Stimulated activated CD4-positive, alpha-beta T cell treated with anti-CD3 and anti-CD28 coated beads, TNF-alpha, amount 100 ng/mL, for 4 hours (primary cell): ENCODE measurements at places on chromosomes 1 and 21.
A peak's percentile ranks its signal among the peaks of the same experiment; 100 is the strongest.

- DNase-seq: no peak
Measured at GRCh38 chr1:101022294-101022693, 3.3 kb downstream of the DPH5 start.

DNA sequence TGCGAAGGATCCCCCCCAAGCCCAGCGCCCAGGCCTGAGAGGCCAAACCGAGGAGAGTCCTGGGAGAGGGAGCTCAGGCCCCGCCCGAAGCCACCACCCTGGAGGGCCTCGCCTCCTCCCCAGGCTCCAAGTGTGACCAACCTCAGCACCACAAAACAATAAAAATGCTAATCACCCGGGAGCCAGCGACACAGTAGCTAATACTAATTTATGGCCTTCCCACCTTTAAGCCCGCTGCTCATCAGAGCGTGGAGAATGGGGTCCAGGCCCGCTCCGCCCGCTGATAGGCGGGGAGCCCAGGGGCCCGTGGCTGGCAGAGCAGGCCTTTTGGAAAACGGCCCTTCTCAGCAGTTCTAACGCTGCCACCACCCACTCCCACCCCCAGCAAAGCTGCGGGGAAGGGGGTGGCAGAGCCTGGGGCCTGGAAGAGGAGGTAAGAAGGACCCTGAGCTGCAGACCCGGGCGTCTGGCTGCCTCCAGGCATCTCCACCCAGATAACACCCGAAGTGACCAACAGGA lies 20.4 kb upstream of the TAS1R2 start:
- DNase-seq: no peak

DNA sequence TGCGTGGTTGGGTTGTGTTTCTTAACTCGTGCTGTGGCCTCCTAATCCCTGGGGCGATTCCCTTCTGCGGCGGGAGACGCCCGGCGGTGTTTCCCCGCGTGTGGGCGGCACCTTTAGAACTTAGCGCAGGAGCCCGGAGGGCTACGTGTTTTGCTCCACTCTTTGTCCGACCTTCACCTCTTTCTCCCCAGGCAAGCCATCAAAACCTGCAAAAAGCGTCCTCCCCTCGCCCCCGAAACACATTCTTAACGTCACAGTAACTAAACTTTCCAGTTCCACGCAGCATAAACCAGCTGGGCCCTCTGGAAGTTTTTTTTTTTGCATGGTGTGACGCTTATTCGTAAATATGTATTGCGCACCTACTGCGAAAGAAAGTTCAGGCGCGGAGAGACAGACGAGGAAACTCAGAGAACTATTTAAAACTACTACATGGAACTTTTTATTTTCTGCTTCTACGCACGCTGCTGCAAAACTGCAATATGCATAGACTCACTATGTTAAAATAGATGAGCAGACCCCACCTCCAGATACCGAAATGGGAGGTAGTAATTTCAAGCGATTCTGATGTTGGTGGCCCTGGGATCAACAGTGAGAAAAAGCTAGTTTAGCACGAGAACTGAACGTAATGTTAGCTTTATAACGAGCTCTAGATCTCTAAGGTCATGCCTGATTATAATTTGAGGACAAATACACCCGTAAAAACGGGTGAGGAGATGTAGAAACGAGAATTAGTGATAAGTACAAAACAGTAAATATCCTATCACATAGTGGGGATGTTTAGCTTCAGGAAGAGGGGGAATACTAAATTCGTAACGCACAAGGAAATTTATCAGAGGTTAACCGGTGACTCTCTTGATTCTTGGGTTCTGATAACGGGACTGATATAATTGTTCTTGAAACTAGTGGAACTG lies 920 bp downstream of the MTR start:
- DNase-seq: peak; percentile 44

- no peak for DNase-seq
Measured at GRCh38 chr1:234856845-234857245, 246.9 kb upstream of the IRF2BP2 start.

DNA sequence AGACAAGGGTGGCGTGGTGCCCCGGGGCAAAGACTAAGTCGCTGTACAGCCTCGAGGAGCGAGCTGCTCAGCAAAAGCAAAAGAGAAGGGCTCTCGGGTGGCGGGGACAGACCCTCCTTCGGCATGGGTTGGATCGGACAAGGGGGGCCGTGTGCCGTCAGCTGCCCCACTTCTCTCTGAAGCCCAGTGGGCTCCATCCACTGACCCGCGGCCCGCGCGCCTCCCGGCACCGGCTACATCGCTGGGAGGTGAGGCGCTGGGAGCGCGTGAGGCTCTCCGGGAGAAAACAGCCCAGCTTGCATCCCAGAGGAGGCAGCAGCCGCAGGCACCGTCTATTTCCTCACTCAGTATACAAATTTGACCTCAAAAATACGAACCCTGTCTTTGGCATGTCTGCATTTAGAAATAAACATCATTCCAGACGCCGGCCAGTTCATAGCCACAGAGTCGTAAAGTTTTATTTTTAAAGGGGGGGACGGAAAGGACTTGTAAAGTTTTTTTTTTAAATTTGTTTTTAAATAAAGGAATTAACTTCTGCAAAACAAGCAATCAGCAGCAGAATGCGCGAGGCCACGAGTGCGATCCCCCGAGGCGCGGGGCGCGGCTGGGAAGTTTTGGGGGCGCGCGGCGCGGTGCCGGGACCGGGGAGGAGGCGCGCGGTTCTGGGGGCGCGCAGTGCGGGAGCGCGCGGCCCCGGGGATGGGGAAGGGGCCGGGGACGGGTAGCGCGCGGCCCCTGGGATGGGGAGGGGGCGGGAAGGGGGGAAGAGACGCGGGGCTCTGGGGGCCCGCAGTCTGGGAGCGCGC lies 689 bp upstream of the GPR137B start:
- no peak for DNase-seq

- no peak for DNase-seq
Measured at GRCh38 chr1:151131701-151132334, 14.6 kb downstream of the SEMA6C start.

- no peak for DNase-seq
Measured at GRCh38 chr1:111290104-111290503, 547 bp upstream of the CHIA start.

- no peak for DNase-seq
Measured at GRCh38 chr1:201436969-201437368, 15.4 kb upstream of the TNNI1 start.

- no peak for DNase-seq
Measured at GRCh38 chr1:3127738-3128137, 58.7 kb downstream of the PRDM16 start.

DNA sequence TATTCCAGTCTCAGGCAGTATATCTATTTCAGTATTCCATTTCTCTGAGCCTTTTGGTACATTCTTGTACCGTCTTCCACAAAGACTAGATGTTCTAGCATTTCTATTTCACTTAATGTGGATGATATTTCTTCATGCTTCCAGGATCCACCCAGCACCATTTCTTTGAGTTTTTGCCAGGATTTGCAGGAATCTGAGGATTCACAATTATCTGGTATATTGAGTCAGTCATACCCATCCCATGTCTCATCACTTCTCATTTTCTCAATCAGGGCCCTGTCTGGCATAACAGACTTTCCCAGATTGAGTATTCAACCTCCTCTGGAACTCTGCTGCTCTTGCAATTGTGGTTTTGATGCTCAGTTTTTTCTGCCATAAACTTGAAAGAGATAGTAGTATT lies 20.9 kb upstream of the COL11A1 start:
- no peak for DNase-seq

- DNase-seq: no peak
Measured at GRCh38 chr1:14254251-14254650, 344.2 kb upstream of the KAZN start.

DNA sequence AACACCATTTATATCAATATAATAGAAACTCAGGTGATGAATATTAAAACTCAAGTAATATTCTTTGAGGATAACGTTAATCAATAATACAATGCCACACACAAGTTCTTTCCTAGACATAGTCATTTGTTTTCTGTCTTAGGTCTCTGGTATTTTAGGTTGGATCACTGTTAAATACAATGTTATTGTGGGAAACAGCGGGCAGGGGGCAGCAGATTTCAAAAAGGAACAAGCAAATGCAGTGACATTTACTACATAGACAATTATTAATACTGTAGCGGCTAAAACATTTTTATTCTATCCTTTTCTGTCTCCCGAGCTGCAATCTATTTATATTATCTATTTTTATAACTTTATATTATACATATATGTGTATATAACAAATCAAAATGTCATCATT lies 186.4 kb upstream of the ZNHIT6 start:
- no peak for DNase-seq

DNA sequence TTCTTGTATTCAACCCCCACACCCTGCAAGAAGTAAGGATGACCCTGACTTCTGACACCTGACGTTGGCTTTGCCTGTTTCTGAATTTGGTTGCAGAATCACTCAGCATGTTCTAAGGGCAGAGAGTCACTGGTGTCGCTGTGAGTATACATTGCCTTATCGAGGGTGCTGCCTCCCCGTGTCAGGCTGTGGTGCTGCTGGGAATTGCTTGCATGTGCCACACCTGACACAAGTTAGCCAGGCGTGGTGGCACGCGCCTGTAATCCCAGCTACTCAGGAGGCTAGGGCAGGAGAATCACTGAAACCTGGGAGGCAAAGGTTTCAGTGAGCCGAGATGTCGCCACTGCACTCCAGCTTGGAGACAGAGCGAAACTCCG lies 45.9 kb downstream of the WDR4 start:
- peak; percentile 31 for DNase-seq

DNA sequence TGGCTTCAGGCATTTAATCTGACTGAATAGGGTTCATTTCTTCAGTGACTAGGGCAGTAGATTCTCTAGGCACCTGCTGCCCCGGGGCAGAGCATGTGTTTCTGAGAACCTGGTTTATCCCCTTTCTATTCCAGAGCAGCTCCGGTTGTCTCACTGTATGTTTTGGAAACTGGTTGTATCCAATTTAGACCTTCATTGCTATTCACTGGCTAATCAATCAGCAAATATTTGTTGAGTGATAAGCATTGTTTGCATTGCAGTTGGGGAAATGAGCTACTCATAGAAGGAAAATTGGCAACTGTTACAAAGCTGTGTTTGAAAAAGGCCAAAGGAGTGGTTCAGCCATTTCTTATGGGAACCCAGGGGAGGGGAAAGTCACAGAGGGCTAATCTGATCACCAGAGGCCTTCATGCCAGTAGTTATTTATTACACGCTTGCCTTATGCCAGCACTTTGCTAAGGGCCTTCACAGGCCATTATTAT lies 2.9 kb downstream of the QSOX1 start:
- DNase-seq: no peak

DNA sequence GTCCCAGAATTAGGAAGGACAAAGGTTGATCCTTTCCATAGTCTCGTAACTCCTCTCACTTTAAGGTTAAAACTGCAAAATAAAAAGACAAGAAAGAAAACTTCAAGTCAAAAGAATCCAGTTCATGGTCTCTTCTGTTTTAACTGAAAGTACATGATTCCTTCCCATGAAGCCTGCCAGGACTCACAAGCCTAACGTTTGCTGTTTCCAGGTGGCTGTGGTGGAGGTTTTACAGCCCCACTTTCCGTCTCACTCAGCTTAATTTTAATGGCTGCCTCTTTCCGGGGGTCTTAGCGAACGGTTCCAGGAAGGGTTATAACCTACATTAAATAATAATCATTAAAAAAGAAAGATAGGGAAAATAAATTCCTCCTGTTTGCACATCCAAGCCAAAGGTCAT lies 136.8 kb upstream of the SPAG17 start:
- no peak for DNase-seq

- DNase-seq: no peak
Measured at GRCh38 chr1:32924881-32925344, 23.7 kb upstream of the TMEM54 start.

DNA sequence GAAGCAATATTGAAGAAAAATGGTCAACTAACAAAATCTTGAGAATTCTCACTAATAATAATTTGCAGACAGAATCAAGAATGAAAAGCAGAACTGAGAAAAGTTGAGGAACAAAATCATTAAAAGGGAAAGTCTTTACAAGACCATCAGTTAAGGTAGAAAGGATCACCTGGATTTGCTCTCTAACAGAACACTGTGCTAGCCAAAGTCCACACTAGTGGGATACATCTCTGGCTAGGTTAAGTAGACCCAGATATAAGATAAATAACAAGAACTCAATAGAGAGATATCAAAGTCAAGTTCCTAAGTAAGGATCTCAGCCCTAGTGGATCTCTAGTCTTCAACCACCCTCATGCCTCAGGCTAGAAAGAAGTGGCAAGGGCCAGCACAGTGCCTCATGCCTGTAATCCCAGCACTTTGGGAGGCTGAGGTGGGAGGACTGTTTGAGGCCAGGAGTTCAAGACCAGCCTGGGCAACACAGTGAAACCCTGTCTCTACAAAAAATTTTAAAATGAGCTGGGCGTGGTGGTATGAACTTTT lies 19.6 kb downstream of the IPP start:
- no peak for DNase-seq

DNA sequence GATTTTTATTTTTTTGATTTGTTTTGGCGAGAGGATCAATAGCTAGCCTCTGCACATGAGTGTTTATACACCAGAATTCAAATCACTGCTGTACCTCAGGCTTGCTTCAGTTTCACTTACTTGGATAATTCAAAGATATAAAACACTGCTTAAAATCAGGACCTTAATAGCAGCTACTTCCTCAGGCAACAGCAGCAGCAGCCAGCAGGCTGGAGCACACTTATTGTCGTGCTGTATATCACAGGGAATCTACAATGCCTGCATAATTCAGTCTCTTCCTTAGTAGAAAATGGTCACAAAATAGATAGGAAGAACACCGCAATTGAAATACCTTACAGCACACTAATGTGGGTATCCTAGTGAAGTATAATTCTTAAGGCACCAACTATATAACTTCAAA lies 497.3 kb downstream of the NEGR1 start:
- no peak for DNase-seq

GRCh38 chr21:20661246-20661645 lies 337.0 kb upstream of the NCAM2 start:
- no peak for DNase-seq

- DNase-seq: no peak
Measured at GRCh38 chr21:14560139-14560538, 14.0 kb upstream of the SAMSN1 start.

- no peak for DNase-seq
Measured at GRCh38 chr1:46034601-46035516, 97.6 kb downstream of the PIK3R3 start.

DNA sequence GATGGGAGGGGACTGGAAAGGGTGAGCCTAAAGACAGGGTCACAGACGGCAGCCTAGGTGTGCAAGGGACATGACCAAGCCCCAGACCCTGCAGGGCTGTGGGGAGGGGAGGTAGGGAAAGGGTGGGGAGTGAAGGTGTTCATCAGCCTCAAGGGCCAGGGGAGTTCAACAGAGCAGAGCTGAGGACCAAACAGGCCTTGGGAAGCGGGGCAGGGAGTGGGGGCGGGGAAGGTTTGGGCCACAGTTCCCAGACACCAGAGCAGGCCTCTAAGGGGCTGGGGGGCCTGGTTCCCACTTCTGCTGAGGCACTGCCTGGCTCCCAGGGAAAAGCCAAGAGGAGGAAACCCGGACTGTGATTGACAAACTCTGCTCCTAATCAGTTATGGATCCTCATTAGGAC lies 456.3 kb downstream of the MATN1 start:
- DNase-seq: no peak

- peak; percentile 9 for DNase-seq
Measured at GRCh38 chr1:111448482-111448917, 556 bp downstream of the WDR77 start.

- no peak for DNase-seq
Measured at GRCh38 chr1:43874716-43875115, 58.9 kb upstream of the ARTN start.

- no peak for DNase-seq
Measured at GRCh38 chr1:34549199-34549598, 205.6 kb upstream of the GJB5 start.
